Cardiac fibroblast (primary cell): ENCODE measurements at places on chromosomes 11 and 22.

- no peak for DNase-seq
Measured at GRCh38 chr11:8340296-8340695, 76.6 kb upstream of the LMO1 start.

- DNase-seq = no peak
Measured at GRCh38 chr11:134858783-134859480, 446.9 kb upstream of the B3GAT1 start.

- peak; percentile 79 for DNase-seq
Measured at GRCh38 chr11:85955531-85955930, 100.3 kb downstream of the CCDC83 start.

GRCh38 chr11:115126515-115127208, 377.6 kb downstream of the CADM1 start:
- no peak for DNase-seq

- no peak for DNase-seq
Measured at GRCh38 chr11:16854979-16855378, 116.5 kb downstream of the C11orf58 start.

DNA sequence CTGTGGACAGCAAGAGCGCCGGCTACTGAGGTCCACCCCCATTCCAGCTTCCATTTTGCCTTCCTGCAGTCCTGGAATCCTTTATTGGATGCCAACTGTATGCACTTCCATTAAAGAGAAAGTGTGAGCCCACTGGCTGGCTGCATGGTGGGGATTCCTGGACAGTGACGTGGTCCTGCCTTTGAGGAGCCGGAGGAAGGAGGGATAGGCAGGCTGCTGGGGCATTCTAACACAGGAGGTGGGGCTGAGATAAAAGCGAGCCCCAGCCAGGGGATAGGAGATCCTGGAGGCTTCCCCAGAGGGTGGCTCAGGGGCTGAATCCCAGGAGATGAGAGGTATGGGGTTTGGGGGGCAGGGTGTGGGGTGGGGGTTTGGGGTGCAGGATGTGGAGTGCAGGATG, 984.7 kb downstream of the BRD1 start:
- no peak for DNase-seq

- DNase-seq = no peak
Measured at GRCh38 chr11:102239448-102239847, 77.8 kb upstream of the BIRC3 start.

DNA sequence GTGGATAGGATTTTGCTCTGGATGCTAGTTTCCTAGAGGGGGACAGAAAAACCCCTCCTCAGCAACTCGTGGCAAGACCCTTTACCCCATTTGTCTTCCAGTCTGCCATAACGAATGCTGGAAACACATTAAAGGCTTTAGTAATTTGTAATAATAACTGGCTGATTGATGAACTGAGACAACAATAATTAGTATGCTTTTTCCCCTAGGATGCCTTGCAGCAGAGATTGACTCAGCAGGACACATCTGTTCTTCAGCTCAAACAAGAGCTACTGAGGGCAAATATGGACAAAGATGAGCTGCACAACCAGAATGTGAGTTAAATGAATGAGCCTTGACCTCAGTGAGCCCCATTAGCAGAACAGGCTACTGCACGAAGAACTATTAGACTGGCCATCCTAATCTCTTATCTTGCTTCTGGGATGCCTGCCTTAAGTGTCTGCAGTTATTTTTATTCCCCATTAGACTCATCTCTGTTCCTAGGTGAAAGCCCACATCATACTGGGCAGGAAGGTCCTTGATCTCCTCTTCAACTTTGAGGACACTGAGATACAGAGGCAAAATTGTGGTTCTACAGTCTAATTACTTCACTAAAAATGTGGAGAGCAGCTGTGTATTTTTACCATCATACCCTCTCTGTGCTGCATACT, 32.9 kb upstream of the DLAT start:
- DNase-seq = no peak

GRCh38 chr11:47378836-47379170, 456 bp upstream of the SPI1 start:
- DNase-seq = no peak

- peak; percentile 67 for DNase-seq
Measured at GRCh38 chr22:43273902-43274484, 69.2 kb downstream of the SCUBE1 start.
